Pulmonary artery endothelial cell (primary cell): ENCODE measurements at places on chromosomes 16 and 17. TPM values are rescaled to one million over a fixed set of nuclear protein-coding genes. Genes with fewer than 3 reads are reported as not detected.

KCNAB3 gene
- 0.20 and 0.32 TPM in 2 replicates for total RNA-seq

TAF15 gene
- total RNA-seq: 97.9 and 135 TPM in 2 replicates

GJD3 gene
- 0.20 and 0.35 TPM in 2 replicates for total RNA-seq

FTSJ3 gene
- total RNA-seq: 64.3 and 102 TPM in 2 replicates

ENPP7 gene
- not detected in 2 replicates for total RNA-seq

LAT gene
- total RNA-seq: 0.13 and 0.18 TPM in 2 replicates

GAST gene
- not detected in 2 replicates for total RNA-seq

CDH3 gene
- under 0.01 and 0.18 TPM in 2 replicates for total RNA-seq

MATCAP1 gene
- total RNA-seq: 11.7 and 12.8 TPM in 2 replicates

GPR179 gene
- total RNA-seq: not detected in 2 replicates

ABI3 gene
- total RNA-seq: 21.7 and 26.5 TPM in 2 replicates

RAPGEFL1 gene
- total RNA-seq: 0.46 and 0.99 TPM in 2 replicates
